ENCODE measurements at places on chromosomes 7 and 10.

DNA sequence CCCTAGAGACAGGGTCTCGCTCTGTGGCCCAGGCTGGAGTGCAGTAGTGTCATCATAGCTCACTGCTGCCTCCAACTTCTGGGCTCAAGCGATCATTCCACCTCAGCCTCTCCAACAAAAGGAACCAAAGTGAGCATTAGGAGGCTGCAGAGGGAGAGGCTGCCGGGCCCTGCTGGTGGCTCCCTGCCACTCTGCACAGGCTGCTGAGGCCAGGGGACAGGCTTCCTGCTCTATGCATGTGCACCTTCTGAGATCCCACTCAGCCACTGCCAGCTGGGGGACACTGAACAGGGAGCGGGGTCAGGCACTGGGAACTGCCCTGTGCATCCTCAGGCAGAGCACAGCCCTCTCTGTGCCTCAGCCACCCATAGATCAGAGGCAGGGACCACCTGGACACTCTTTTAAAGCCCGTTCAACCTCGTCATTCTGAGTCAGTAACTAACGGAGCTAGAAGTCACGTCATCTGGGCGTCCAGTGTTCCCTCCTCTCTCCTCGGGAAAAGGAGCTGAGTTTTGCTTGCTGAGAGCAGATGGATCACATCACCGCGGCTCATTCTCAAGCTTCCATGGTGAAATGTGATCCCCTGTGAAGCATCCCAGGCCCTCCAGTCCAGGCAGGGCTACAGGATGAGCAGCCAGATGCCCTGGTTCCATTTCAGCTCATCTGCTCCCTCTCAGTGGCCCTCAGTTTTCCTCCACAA, 109.6 kb downstream of the MYL10 start:
- DNase-seq, result no peak

- DNase-seq, result no peak
Measured at GRCh38 chr7:101137651-101138212, 10.8 kb downstream of the SERPINE1 start.

DNA sequence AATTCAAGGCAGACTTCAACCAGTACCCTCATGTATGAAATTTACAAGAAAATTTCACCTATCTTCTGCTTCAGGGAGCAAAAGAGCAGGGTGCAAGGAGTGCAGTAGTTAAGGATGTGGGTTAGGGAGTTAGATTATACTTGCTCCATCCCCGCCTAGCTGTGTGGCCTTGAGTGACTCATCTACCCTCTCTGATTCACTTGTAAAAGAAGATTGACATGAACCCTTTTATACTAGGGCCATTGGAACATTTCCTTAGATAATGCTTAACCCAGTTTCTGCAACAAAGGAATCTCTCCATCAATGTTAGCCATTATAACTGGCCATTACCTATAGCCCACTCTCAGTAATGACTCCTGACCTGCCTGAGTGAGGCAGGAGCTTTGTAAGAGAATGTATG, 10.2 kb upstream of the HSPA12A start:
- DNase-seq, result no peak

DNA sequence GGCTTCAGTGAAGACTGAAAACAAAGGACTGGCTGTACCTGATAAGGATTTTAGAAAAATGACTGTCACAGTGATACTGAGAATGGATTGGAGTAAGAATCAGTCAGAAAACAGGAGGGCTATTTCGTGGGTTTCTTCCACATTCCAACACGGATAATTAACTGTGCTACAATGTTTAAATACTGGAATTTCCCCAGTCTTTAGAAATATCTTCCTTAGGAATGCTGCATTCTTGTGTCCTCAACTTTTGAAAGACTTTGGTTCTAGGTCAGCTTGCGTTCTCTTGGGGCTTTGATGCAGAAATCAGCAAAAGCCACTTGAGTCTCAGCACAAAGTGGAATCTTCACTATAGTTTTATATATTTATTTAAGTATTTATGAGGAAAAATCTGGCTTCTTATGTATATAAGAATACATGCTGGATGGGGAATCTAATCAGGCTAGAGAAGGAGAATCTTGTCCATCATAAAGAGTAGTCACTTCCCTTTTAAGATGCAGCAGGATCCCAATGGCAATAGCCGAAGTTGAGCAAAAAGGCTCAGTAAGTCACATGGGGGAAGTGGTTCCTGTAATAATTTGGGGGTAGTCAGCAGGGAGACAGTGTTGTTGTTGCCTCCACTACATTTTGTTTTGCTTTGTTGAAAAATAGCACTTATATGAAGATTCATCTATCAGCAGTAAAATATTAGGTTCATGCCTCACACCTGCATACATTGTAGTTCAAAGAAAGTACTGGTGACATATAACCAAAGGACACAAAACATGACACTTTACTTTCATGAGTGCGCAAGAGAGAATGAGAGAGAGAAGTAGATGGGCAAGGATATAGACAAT, 86.0 kb downstream of the CH25H start:
- no peak for DNase-seq

DNA sequence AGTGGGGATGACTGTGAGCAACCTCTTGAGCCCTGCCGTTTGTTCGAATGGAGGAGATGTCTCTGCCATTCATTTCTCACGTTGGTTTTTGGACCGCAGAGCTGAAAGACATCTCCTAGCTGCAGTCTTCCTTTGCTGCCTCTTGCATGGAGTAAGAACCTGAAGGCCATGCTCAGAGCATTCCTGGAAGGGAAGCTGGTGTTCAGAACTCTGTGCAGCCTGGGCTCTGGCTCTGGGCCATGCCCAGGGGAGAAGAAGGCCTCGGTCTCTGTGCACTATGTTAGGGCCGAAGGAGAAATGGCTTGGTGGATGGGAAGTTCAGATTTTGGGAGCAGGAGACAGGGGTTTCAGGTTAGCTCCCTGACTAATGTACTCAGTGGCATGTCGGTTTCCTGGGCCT, 22.9 kb downstream of the SFTPD start:
- no peak for DNase-seq

DNA sequence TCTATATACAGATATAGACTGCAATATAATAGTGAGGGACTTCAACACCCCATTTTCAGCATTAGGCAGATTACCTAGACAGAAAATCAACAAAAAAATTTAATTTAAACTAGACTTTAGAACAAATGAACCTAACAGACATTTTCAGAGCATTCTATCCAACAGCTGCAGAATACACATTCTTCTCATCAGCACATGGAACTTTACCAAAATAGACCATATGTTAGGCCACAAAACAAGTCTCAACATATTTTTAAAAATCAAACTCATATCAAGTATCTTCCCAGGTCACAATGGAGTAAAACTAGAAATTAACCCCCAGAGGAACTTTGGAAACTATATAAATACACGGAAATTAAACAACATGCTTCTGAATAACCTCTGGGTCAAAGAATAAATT, 169.6 kb downstream of the MTERF1 start:
- no peak for DNase-seq

- no peak for DNase-seq
Measured at GRCh38 chr7:104362756-104363155, 34.4 kb downstream of the LHFPL3 start.

- no peak for DNase-seq
Measured at GRCh38 chr10:73995035-73995358, 2.9 kb upstream of the VCL start.

DNA sequence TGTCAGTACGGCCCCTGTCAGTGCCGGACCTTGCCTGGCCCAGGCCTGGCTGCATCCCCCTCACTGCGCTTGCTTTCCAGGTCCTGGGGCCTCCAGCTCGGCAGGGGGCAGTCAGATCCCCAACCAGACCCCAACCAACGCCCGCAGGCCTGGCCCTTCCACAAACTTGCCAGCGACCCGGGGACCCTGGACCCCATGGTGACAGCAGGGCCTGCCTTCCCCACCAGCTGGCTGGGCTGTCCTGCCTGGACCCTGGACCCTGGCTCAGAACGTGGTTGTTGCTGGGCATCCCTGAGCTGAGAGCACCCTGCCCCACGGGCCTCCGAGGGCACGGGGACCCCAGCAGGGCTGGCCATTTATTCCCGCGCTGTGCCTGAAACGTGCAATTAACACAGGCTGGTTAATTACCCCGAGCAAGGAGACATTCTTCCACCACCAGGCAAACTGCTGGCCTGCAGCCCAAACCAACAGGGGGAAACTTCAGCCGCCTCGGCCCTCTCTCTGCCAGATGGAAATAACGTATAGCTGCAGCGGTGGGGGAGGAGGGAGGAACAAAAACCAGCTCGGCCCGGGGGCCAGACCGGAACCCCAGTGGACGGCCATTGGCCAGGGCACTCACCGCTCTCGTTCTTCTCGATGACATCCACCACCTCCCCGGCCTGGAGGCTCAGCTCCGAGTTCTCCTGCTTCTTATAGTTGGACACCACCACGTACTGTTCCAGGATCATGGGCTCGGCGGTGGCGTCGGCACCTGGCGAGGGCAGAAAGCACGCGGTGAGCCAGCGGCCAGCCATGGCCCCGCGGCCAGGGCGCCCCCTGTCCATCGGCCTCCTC, 167.1 kb downstream of the NEURL1 start:
- DNase-seq, result no peak

DNA sequence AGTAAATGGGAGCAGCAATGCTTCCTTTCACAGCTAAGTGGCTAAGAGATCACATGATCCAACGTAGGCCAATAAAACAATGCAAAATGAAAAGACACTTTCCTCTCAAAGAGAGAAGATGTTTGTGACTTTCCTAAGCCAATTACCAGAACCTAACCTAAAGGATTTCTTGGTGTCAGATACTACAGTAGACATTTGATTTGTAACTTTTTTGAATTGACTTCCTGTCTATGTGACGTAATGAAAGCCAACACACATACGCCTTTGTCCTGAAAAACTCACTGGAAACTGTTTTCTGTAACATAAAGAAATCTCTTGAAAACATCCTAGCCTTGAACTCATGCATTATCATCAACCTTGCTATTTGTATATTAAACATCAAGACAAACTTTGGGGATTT, 417.1 kb downstream of the GPAM start:
- DNase-seq, result no peak

GRCh38 chr7:148180075-148180474, 410.5 kb upstream of the C7orf33 start:
- DNase-seq, result no peak
